CD4-positive, alpha-beta T cell treated with Interferon gamma for 1 hour (primary cell): ENCODE measurements at places on chromosomes 4 and X.

GRCh38 chr4:53507058-53507457 lies 84.2 kb downstream of the LNX1 start:
- DNase-seq, result no peak

GRCh38 chr4:3364634-3365314 lies 72.0 kb downstream of the RGS12 start:
- DNase-seq, result no peak

DNA sequence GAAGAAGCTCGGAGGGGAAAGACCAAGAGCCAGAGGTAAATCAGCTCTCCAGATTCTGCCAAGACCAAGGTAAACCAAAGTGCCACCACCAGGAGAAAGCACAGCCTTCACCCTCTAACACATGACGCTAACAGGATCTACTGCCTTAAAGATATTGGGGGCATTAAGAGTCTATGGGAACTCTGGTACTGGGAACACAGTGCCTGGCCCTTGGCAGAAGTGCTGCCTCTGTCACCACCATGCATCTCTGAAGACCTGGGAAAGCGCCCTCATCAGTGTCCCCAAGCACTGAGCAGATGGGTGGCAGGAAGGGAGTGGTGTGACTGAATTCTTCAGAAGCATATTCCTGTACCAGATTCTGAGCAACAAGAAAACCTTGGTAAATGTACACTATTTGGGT lies 1.3 kb downstream of the QDPR start:
- no peak for DNase-seq

GRCh38 chrX:27444093-27444908 lies 18.8 kb downstream of the PPP4R3C start:
- DNase-seq, result no peak

GRCh38 chr4:56388306-56388705 lies 1.0 kb upstream of the AASDH start:
- no peak for DNase-seq

DNA sequence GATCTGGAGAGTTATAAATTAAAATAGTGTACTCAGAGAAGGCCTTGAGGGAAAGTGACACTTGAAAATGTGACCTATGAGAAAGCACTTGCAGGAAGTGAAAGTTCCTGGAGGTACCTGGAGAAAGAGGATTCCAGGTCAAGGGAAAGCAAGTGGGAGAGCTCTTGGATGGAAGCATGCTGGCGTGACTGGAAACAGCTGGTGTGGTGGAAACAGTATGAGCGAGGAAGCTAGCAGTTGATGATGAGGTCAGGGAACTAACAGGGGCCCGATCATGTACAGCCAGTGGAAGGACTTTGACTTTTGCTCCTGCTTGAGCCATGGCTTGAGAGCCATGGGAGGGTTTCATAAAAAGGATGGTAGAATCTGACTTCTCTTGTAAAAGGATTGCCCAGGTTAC lies 9.5 kb upstream of the CLCN5 start:
- no peak for DNase-seq

GRCh38 chr4:107299646-107300045 lies 263.5 kb upstream of the DKK2 start:
- DNase-seq, result no peak

DNA sequence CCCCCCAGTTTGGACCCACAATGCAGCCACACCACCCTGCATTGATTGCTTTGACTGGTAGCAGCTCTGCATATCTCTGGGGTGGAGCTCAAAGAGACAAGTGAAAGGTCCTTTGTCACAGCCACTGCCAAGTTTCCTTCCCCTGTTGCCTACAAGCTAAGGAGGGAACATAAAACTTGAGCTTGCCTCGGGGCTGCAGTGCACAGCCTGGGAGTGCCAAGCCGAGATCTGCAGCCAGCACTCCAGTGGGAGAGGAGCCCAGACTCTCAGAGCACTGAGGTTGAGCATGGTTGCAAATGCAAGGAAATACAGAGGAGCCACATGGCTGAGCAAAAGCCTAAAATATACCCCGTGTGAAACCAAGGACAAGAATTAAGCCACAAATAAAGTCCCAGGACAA lies 142.2 kb downstream of the DKK2 start:
- DNase-seq, result no peak

DNA sequence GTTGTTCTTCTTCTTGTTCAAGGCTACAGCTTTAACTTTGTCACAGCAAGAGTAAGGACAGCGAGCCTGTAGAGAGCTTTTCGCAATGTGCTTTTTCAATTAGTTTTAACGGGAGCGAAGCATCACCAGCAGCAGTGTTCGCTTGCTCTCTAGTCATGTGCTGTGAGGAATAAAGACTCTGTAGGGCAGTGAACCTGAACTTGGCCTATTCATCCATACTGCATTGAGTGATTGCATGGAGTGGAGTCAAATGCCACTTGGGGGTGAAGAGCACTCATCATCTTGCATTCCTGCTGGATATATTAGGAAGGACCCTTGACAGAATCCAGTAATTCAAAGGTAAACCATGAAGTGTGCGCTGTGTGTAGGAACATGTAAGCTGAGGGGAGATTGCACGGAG lies 240.0 kb downstream of the FRMPD4 start:
- no peak for DNase-seq

DNA sequence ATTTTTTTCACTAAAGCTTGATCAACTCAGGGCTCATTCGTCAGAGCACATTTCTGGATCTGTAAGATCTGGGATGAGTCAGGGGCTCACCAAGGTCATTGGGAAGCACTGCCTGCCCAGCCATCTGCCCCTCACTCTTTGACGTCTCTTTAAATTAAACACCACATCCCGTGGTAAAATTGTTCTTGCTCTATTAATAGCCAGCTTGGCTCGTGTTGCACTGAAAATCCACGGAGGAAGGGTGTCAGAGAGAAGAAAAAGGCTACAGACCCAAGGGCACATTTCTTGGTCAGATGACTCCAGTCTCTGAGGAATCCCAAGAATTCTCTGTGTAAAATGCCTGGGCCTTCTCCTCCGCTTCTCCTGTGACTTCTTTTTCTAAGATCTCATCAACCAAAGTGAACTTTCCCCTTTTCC lies 45.7 kb upstream of the GATB start:
- DNase-seq, result no peak

- DNase-seq, result no peak
Observed at GRCh38 chr4:7297374-7297773, 105.0 kb downstream of the SORCS2 start.

GRCh38 chr4:174402470-174403176 lies 118.9 kb downstream of the CEP44 start:
- no peak for DNase-seq

GRCh38 chr4:41324861-41325260 lies 68.1 kb downstream of the UCHL1 start:
- no peak for DNase-seq

DNA sequence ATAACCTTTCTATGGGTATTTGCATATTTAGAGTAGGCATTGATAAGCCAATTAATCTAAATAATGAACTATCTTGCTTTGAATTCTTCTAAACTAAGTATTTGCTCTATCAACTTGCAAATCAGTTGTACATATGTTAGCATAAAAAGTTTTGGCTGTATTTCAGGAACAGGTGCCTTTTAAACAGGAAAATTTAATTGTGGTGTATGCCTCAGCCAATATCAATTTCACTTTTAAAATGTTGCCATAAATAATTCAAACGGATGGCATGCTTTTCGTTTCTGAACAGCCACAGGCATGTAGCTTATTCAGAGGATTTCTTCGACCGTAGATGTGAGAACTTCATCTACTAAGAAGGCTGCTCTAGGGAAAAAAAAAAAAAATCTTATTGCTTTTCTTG lies 99.9 kb downstream of the DCLK2 start:
- no peak for DNase-seq

DNA sequence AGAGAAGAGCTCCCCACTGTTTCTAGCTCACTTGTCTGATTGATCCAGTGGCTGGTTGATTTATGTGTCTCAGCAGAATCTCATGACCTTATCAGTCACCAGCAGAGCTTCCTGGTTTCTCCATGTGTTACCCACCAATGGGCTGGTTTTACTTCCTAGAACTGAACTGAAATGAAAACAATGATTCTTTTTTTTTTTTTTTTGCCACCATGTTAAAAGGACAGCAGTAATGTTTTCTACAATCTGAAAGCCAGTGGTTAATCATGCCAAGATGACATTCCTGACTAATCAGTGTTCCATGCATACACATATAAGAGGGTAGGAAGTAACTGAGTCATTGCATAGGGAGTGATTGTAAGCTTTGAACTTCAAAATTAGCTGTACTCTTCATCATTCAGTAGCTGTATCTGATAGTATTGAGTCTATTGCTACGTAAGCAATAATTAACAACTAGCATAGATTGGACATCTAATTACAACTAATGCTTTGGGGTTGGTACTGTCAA lies 67.7 kb downstream of the SLC4A4 start:
- DNase-seq, result no peak

- DNase-seq, result no peak
Observed at GRCh38 chr4:132605551-132605950, 543.5 kb upstream of the PCDH10 start.

- DNase-seq, result no peak
Observed at GRCh38 chrX:44299177-44299576, 44.3 kb downstream of the EFHC2 start.

DNA sequence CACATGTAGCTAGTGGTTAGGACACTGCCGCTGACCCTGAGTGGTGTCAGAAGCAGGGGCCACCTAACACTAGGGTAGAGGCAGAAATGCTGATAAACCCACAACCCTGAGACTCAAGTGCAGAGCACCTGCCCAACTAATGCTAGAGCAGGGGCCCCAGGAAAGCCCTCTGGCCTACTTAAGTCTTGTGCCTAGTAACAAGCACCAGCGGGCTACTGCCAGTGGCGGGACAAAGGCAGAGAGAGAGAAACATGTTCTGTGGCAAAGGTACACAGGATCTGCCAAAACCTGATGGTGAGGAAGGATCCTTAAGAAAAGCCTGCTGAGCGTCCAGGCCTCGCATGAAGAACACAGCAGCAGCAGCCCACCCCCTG lies 172.4 kb downstream of the PRDM5 start:
- DNase-seq, result no peak

- no peak for DNase-seq
Observed at GRCh38 chr4:3708103-3708510, 58.1 kb upstream of the ADRA2C start.

GRCh38 chr4:152640058-152640921 lies 39.5 kb downstream of the TMEM154 start:
- no peak for DNase-seq

- no peak for DNase-seq
Observed at GRCh38 chr4:140308366-140309123, 64.9 kb upstream of the SCOC start.

- DNase-seq, result no peak
Observed at GRCh38 chr4:117010671-117011070, 74.7 kb downstream of the TRAM1L1 start.

GRCh38 chrX:47460561-47460960 lies 22.5 kb downstream of the ZNF41 start:
- no peak for DNase-seq

- DNase-seq, result no peak
Observed at GRCh38 chrX:71671043-71671780, 3.9 kb downstream of the LOC101059915 start.

GRCh38 chrX:121160987-121161386 lies 113.6 kb downstream of the GLUD2 start:
- DNase-seq, result no peak

GRCh38 chr4:13355111-13355880 lies 128.8 kb downstream of the RAB28 start:
- no peak for DNase-seq

DNA sequence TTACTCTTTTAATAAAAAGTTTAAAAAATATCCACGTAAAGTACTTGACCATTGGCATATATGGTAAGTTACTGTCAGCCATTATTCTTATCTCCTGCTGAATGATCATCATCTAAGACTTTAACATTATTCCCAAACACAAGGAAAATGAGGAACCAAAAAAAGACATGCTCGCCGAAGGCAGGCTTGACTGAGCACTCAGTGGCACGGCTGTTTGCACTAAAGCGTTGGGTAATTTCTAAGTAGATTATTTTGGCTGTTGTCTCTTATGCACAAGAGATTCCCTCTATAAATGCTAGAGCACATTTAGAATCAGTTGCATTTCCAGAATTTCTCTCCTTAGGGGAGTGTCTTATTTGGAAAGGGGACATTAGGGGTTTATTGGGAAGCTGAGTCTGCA lies 82.8 kb downstream of the CHRNA9 start:
- DNase-seq, result no peak

DNA sequence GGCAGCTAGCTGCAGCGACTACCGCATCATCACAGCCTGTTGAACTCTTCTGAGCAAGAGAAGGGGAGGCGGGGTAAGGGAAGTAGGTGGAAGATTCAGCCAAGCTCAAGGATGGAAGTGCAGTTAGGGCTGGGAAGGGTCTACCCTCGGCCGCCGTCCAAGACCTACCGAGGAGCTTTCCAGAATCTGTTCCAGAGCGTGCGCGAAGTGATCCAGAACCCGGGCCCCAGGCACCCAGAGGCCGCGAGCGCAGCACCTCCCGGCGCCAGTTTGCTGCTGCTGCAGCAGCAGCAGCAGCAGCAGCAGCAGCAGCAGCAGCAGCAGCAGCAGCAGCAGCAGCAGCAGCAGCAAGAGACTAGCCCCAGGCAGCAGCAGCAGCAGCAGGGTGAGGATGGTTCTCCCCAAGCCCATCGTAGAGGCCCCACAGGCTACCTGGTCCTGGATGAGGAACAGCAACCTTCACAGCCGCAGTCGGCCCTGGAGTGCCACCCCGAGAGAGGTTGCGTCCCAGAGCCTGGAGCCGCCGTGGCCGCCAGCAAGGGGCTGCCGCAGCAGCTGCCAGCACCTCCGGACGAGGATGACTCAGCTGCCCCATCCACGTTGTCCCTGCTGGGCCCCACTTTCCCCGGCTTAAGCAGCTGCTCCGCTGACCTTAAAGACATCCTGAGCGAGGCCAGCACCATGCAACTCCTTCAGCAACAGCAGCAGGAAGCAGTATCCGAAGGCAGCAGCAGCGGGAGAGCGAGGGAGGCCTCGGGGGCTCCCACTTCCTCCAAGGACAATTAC lies 1.4 kb downstream of the AR start:
- no peak for DNase-seq

GRCh38 chr4:89514811-89515210 lies 207.2 kb upstream of the GPRIN3 start:
- no peak for DNase-seq

DNA sequence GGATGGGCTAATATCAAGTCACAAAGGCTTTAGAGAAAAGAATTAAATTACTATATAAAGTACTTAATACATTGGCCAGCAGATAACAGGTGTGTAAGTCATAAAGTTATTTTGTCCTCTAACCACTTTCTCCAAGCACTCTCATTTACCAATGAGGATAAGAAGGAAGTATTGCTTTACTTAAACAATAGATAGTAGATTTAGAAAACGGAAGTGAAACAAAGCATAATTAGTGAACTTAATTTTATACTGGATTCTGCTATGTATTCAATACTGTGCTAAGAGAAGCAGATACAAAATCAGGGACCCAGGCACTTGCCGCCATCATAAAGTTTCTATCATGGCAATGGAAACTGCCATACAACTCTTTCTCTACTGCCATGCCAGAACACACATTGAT lies 24.0 kb downstream of the AFM start:
- DNase-seq, result no peak

- no peak for DNase-seq
Observed at GRCh38 chrX:7052541-7052940, 95.0 kb upstream of the STS start.

DNA sequence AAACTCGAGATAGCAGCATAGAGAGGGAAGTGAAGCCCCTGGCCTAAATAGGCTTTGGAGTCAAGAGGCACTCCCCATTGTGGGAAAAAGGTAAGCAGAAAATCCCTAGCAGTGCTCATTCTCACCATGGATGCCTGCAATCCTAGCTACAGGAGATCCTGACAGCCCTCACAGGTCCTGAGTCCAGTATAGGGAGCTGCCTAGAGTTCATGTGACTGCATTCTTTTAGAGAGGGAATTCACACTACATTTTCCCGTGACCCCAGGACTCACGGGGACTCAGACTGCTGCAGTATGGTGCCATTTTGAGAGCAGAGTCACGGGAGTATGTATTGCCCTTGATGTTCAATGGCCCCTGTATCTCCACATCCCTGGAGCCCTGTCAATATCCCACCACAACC lies 82.4 kb downstream of the MAGED1 start:
- DNase-seq, result no peak
